ENCODE measurements at places on chromosomes 12 and 14.

DNA sequence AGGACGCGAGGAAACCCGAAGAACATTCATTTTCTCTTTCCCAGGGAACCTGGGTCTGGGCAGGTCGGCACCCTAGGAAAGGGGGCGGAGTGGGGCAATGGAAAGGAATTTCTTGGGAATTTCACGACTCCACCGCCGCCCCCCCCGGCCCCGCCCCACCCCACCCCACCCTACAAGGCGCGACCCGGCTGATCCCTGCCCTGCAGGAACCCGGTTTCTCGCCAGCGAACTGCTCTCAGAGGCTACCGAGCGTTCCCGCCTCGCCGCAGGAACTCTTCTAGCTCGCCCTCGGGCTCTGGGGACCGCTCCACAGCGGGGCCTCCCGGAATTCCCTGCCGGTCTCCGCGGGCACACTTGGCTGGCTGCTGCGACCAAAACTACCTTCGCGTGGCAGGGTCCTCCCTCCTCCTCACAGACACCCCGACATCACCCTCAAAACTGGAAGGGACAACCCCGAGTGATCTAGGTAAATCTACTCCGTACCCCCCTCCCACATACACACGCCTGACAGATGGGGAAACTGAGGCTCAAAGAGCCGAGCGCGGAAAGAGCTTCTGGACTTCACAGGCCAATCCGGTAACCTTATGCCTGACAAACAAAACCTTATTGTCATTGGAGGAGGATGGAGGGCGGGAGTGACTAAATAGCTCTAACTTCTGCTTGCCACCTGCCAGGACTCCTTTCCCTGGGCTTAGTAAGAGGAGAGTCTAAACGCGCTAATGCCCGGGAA, 785 bp upstream of the ACTN1 start:
- no peak for DNase-seq

DNA sequence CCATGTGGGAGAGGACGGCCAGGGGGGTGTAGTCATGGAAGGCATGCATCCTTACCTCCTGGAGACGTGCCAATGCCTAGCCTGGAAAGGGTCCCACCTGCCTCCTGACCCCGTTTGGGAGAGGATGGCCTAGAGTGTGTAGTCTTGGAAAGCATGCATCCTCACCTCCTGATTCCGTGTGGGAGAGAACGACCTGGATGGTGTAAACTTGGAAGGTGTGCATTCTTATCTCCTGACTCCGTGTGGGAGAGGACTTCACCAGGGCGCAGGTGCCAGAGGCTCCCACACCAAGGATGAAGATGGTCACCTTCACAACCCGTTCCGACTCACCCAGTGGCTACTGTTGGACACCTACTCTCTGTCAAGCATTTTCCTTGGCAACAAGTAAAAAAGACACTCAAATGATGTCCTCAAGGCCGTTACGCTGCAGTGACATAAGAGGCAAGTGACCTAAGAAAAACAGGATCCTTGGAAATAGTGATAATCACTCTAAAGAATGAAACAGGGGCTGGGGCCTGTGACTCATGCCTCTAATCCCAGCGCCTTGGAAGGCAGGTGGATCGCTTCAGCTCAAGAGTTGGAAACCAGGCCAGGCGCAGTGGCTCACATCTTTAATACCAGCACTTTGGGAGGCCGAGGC, 37.5 kb upstream of the FZD10 start:
- no peak for DNase-seq

GRCh38 chr12:31780096-31780495, 51.3 kb upstream of the AMN1 start:
- no peak for DNase-seq

- no peak for DNase-seq
Observed at GRCh38 chr12:93180566-93180965, 197.2 kb upstream of the NUDT4 start.

DNA sequence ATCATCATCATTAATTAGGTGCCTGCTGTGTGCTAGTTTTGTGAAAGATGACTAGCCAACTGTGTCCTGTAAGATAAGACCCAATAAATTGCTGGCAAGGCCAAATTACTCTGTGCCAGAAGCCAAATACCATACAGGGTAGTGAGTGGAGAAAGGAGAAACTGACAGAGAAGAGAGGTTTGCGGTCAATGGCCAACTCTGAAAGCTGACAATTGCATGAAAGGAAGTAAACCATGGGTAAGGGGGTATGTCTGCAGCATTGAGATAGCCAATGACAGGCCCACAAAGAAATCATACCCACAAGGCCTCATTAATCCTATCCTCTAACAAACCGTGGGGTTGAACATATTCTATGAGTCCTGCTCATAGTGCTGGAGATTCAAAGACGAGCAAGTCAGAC, 236.6 kb upstream of the CCDC196 start:
- no peak for DNase-seq

- no peak for DNase-seq
Observed at GRCh38 chr12:68001486-68002466, 12.5 kb downstream of the IFNG-AS1 start.

GRCh38 chr12:130494736-130495135, 157.0 kb downstream of the PIWIL1 start:
- no peak for DNase-seq

DNA sequence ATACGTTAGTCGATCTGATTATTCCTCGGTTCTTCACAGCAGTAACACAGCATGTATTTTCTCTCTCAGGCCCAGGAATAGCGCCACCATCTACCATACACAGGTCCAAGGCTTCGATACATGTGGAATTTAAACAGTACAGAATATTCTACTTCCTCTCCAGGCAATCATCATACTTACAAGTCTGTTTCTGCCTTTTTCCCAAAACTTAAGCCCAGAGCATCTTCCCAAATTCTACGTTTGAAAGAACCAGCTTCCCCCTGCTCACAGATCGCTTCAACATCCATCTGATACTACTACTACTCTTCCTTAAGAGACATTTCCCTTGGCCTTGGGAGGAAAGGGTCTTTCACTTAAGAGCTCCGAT, 626 bp downstream of the TXNDC16 start:
- DNase-seq: no peak

DNA sequence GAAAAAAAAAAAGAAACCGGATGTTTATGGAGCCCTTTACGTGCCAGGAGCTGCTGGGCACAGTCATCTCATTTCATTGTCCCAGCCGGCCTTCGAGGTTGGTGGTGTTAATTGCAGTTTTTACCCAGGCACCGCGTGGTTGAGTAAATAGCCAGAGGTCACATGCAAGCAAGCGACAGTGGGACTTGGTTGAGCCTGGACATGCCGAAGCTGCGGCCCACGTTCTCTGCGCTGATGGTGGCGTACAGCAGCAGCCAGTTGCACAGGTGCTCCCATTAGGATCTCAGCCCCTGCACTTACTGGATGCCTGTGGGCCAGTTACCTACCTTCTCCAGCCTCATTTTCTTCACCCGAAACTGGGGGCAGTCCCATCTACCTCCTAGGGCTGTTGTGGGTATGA, 54.0 kb downstream of the TSPAN9 start:
- no peak for DNase-seq

GRCh38 chr12:82801951-82802610, 115.4 kb downstream of the TMTC2 start:
- no peak for DNase-seq

- no peak for DNase-seq
Observed at GRCh38 chr14:90228478-90228877, 27.9 kb upstream of the PSMC1 start.

DNA sequence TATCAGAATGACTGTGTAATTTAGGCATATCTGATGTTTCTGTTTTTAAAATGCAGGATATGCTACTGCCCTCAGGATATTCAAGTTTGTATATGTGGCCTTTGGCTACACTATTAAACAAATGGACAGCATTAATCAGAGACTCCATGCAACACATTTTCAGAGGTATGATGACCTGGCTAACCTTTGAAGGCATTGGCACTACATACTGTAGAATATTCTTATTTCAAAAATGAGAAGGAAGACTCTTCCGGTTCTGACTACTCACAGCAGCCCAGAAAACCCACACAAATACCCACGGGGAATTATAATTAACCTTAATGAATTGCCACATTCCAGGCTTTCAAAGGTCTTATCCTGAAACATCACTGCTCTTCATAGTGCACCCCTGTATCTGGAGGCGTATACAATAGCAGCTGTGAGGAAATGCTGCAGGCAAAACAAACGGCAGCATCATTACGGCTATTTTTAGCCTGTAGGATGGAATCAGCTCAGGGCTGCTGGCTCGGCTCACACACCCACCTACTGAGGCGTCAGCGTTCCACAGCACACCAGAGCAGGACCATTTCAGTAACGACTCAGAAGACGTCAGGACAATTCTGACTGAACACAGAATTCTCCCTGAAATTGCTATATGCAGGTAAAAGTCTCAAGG, 648.5 kb downstream of the RPS29 start:
- DNase-seq: no peak

GRCh38 chr12:128449146-128449894, 182.3 kb downstream of the TMEM132C start:
- no peak for DNase-seq

GRCh38 chr12:2528001-2528400, 266.8 kb upstream of the FKBP4 start:
- no peak for DNase-seq

DNA sequence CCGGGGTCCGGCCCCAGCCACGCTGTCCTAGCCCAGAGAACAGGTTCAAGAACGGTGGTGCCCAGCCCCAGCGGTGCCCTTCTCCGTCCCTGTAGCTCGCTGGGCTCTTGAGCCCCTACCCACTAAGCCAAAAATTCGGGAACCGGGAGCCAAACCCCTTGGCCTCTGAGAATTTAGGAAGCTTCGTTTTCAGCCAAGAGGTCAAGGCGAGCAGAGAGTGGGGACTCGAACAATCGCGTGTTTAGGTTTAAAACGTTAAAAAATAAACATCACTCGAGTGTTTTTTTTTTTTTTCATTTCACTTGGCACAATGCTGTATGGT, 6.2 kb downstream of the SIX1 start:
- no peak for DNase-seq

- no peak for DNase-seq
Observed at GRCh38 chr14:100286484-100287191, 19.6 kb downstream of the SLC25A29 start.

GRCh38 chr14:68822132-68822651, 29.3 kb upstream of the ZFP36L1 start:
- DNase-seq: no peak

GRCh38 chr12:122788387-122788786, 14.0 kb downstream of the CCDC62 start:
- DNase-seq: no peak

GRCh38 chr14:26867171-26867757, 269.4 kb upstream of the NOVA1 start:
- no peak for DNase-seq

GRCh38 chr14:35861204-35861868, 35.2 kb downstream of the BRMS1L start:
- DNase-seq: no peak

- DNase-seq: no peak
Observed at GRCh38 chr12:25625146-25625545, 72.1 kb upstream of the LMNTD1 start.

- DNase-seq: no peak
Observed at GRCh38 chr14:22464422-22465142, 124.4 kb downstream of the DAD1 start.

DNA sequence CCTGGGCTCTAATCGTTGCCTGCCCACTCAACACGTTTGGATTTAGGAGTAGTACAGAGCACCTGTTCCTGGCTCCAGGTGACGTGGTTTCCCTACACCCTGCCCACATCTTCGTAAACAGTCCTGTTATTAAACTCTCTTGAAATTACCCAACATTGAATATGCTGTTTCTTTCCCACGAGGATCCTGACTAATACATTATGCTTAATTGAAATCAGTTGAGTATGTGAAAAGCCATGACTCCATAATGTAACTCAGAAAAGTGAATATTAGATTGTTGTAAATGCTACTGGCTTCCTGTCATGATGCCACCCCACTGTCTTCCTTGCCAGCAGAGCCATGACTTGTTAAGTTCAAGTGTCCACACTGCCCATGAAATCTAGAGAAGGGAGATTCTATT, 21.6 kb downstream of the AK7 start:
- no peak for DNase-seq

GRCh38 chr12:54486173-54486867, 11.2 kb upstream of the NCKAP1L start:
- DNase-seq: no peak

DNA sequence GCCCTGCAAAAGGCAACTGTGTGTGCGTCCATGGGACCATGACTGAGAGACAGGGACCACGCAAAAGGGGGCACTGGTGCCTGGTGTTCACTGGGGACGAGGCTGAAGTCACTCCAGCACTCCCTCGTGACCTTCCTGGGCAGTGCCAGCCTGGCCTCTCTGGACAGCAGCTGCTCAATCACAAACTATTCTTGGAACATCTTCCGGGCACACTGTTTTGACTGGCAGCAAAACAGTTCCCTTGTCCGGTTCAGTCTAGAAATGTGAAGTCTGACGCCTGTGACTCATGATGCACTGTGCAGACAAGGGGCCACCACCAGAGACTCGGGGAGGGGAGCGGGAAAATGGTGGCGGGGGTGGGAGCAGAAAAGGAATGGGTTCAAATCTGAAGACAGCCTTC, 20.8 kb downstream of the SNRNP35 start:
- no peak for DNase-seq

- DNase-seq: no peak
Observed at GRCh38 chr14:98962118-98962517, 309.9 kb downstream of the BCL11B start.

GRCh38 chr12:43655586-43655985, 103.0 kb downstream of the PUS7L start:
- DNase-seq: no peak

- no peak for DNase-seq
Observed at GRCh38 chr12:132503618-132504204, 13.8 kb downstream of the FBRSL1 start.

DNA sequence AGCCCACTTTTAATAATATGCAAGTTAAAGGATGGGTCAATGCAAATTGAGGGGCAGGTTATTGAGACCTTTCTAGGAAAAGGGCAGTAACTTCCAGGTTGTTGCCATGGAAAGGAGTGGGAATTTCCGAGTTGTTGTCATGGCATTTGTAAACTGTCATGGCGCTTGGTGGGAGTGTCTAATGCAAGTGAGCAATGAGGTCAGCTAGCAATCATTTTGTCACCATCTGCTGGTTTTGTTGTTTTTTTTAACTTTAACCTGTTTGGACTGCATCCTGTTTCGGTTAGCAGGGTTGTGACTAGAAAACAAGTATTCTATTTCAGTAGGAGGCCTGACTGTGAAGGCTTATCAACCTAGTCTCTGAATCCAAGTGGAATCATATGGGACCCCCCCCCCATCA, 85.8 kb upstream of the TSPAN11 start:
- DNase-seq: no peak

- DNase-seq: no peak
Observed at GRCh38 chr12:71567537-71567936, 96.1 kb downstream of the ZFC3H1 start.

DNA sequence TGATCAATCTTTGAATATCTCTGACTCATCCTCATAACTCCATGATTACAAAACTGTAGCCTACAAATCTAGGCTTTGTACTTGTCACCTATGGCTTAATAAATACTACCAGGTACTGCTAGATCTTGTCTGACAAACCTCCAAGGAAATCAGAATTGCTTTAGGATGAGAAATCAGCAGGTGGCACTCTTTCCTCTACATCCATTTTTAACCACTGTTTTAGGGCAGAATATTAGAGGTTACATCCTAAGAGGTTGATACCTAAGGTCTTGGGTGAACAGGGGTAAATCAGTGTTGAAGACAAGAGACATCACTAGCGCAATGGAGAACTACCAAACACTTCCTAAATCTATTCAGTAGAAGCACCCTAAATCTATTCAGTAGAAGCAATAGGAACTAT, 63.1 kb upstream of the SOX5 start:
- DNase-seq: no peak

GRCh38 chr12:118059341-118060191, 1.4 kb downstream of the WSB2 start:
- DNase-seq: no peak

GRCh38 chr12:47022296-47022695, 57.1 kb upstream of the PCED1B start:
- DNase-seq: no peak

Data from D721Med (cell line).